ENCODE measurements at places on chromosomes 5 and 9.
A peak's percentile ranks its signal among the peaks of the same experiment; 100 is the strongest.

DNA sequence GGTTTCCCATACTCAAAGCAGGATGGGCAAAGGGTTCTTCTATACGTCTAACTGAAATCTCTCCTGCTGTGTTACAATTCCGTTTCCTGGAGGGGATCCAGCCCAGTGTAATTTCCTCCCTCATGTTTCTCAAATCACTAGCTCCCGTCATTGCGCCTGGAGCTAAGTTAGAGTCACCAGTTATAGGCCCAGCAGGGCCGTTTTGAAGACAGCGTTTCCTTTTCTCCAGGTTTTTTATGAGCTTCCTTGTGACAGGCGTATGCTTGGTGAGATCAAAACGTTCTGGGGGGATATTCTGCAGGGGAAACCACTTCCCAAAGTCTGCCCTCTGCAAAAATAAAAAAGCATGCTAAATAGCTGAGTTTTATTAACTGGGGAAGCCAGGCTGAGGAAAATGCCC is 53.0 kb upstream of the WWC1 start:
- DNase-seq = no peak

- peak; percentile 77 for DNase-seq
Observed at GRCh38 chr5:143824851-143825720, 13.1 kb downstream of the HMHB1 start.

DNA sequence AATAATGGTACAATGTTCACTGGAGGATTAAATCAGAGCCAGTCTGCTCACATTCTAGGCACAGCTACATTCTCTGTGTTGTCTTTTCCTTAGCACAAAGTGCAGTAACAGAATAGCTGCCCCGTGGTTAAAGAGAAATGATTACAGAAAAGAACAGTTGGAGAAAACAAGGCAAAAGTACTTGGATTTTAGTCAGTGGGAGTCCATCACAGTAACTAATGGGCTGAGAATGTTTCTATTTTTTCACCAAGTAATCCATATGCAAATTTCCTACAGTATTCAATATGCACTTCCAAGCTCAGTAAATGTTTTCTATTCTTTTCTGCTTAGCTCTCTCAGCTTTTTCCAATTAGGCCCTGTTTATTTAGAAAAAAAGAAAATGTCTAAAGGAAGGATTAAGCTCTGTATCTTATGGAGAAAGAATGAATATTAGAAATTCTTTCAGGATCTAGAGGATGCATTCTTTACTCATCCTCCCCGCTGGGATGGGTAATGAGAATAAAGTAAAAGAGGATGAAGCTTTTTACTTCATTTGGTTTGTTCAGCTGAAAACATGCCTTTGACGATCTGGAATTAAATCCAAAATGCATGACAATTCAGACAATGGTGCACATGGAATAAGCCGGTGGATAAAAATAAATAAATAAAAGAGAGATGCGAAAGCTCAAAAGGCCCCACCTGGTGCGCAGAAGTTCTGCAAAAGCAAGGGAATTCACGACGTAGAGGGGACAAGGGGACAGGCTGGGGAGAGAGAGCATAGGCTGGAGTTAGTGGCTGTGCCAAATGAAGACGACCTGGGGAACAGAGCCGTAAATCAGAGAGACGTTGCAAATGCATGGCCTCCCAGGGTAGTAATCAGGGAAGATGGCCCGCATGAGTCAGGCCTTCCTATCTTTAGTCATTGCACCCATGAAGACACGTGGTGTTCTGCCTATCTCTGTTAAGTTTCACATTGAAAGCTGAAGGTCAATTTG is 345.2 kb downstream of the GLIS3 start:
- peak; percentile 66 for DNase-seq

- DNase-seq = peak; percentile 54
Observed at GRCh38 chr5:159331093-159331973, 1.0 kb upstream of the IL12B start.

DNA sequence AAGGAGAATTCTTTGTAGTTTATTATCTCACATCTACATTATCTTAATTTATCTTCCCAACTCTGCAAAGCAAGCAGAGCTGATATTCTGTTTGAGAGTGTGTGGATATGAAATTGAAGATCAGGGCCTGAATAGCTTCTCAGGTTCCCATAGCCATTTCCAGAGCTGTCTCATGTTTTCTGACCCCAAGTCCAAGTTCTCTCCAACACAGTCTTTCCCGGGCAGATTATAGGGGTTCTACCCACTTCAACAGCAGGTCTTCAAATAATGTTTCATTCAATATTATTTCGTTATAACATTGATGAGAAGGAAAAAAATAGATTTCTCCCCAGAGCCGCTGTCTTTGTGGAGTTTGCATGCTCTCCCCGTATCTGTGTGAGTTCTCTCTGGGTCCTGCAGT is 234.9 kb downstream of the ENC1 start:
- no peak for DNase-seq

DNA sequence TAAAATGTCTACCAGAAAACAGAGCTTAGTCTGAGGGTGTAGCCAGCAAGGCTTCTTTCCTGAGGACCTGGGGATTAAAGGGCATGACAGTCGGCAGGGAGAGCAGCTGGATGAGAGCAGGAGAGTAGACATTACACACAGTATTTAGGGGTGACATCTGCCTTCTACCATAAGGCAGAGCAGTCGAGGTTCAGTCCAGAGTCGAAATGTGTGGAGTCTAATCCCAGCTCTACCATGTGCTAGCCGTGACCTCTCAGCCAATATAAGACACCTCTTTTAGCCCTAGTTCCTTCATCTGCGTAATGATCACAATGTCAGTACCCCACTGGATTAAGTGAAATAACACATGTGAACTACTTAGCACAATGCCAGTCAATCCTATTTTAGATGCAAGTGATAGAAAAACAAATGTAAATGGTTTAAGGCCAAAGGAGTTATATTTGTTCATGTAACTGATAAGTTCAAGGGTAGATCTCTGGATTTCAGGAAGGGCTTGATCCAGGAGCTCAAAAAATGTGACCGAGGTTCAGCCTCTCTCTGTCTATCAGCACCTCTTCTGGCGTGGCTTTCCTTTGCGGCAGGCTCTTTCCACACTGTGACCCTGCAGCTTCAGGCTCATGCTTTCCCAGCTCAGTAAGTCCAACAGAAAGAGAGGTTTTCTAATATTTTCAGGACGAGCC is 16.2 kb upstream of the CPLX2 start:
- no peak for DNase-seq

DNA sequence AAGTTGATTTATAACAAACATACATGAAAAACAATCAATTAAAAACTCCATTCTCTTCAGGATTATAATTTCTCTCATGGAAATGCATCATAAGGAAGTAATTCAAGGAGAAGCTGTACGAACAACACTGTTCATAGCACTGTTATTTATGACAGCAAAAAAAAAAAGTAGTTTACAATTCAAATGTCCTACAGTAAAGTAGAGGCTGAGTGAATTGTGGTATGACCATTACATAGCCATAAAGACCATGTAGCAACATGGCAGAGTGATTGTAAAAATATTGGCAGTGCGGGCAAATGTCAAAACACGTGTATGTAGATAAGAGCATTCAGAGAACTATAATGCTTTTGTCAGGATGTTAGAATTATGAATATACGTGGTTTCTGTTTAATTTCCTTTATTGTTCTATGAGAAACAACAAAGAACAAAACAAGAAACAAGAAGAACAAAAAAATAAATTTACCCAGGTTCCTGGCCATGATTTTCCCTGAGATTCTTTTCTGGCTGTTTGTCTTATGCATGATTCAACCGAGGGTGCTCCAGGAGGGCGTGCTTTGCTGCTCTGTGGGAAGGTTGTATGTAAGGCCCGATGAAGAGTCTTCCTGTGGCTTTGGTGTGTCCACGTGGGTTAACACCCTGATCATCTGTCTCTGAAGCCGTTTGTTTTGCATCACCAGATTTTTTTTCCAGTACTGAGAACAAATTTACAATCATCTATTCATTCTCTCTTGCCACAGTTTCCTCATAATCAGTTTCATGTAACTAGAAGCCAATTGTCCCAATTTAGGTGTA is 28.8 kb downstream of the GCNT4 start:
- no peak for DNase-seq

- DNase-seq = peak; percentile 64
Observed at GRCh38 chr9:16442622-16443021, 427.8 kb downstream of the BNC2 start.

GRCh38 chr9:91486699-91487497 is 63.3 kb upstream of the NFIL3 start:
- no peak for DNase-seq

DNA sequence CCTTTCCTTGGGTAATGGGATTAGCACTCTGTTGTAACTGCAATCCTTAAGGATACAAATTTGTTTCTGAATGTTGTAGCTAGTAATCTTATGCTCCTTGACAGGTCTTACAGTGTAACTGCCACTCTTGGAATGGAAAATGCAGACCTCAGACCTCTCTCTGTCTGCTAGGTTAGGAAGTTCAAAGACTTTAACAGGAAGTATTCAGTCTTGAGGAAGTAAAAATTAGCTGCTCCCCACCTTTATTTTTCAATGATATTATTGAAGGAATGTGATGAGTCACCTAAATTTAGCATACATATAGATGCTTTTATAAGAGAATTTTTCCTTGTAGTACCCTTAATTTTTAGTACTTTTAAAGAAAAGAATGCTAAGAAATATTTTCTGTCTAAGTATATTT is 71.5 kb downstream of the PAM start:
- DNase-seq = no peak

All from A172 (cell line).